ENCODE measurements at places on chromosomes 7 and 10. TPM values are rescaled to one million over a fixed set of nuclear protein-coding genes. Genes with fewer than 3 reads are reported as not detected.

The CTNNA3 gene
- not detected for total RNA-seq

The TEX36 gene
- total RNA-seq = not detected

- peaks cover 9% of the 10 kb centered on the region for H3K4me1 ChIP-seq
- peaks cover 8% of the 10 kb centered on the region for H3K27me3 ChIP-seq
- DNase-seq = no peak
- H3K36me3 ChIP-seq = no peaks in the 10 kb centered on the region
Observed at GRCh38 chr10:43102063-43102828, 25.4 kb downstream of the RET start.

GRCh38 chr7:116030651-116031276 lies at the start of gene TFEC:
TSS of gene TFEC (minus strand) at chr7:116030763. CDS start at chr7:115984441, 46,322 bp downstream.
- H3K27ac ChIP-seq = peak within 1 kb of the TSS; percentile 58
- H3K36me3 ChIP-seq = no peaks in the 10 kb centered on the region
- peak within 1 kb of the TSS; percentile 63 for H3K4me3 ChIP-seq

GRCh38 chr10:116771101-116771958 lies 29.0 kb upstream of the HSPA12A start:
- H3K27ac ChIP-seq = no peak overlapping the region
- no peak for DNase-seq
- H3K27me3 ChIP-seq = no peaks in the 10 kb centered on the region
- no peak overlapping the region for H3K4me3 ChIP-seq
